Choroid plexus epithelial cell (primary cell): ENCODE measurements at places on chromosomes 12 and 14.
A peak's percentile ranks its signal among the peaks of the same experiment; 100 is the strongest.

DNA sequence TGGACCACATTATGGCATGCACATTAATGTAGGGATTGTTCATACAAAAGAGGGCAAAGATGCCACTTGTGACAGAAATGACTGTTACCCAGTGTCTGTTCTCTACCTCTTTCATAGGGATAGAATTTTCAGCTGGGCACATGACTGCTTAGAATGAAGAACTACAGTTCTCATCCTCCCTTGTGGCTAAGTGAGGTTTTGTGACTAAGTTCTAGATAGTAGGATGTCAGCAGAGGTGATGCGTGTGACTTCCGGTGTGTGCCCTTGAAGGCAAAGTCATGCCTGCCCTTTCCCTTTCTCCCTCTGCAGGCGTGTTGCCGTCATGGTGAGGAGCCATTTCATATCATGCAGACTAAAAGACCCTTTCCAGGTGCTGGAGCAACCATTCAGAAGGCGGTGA lies 99.3 kb downstream of the CACNA1C start:
- DNase-seq = no peak

DNA sequence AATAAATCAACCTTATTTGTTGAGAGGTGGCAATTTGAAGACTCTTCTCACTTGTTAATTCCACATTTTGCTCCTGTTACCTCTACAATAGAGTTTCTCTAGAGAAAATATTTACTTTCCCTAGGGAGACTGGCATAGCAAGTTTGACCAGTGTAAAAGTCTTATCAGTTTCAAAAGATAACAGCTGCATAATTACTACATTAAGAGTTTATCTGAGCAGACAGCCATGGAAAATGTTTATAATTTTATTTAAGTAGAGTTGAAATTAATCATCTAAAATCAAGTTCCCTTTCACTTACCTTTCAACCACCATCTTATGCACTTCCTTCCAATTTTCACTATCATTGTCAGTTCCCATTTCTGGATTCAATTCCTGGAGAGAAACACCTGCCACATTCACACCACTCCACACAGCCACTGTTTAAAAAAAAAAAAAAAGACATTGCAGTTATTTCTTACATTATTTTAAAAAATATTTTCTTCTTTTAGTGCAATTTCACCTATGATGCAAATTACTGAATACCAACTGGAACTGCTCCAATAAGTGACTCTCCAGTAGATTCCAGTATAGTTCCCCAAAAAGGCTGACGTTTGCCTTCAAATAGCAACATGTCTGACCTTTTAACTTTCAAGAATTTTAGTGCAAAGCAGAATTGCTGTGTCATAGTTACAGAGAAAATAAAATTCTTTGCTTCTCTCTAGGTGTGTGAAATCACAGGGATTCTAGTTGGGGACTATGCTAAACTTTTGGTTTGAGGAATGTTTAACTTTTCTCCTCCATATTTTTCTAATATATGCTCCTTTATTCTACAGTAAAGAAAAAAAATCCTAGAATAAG lies 19.4 kb downstream of the LDHB start:
- peak; percentile 89 for DNase-seq

GRCh38 chr12:7302266-7302986 lies 1.4 kb upstream of the ACSM4 start:
- no peak for DNase-seq

- DNase-seq = no peak
Observed at GRCh38 chr12:113277511-113277910, 56.2 kb downstream of the TPCN1 start.

DNA sequence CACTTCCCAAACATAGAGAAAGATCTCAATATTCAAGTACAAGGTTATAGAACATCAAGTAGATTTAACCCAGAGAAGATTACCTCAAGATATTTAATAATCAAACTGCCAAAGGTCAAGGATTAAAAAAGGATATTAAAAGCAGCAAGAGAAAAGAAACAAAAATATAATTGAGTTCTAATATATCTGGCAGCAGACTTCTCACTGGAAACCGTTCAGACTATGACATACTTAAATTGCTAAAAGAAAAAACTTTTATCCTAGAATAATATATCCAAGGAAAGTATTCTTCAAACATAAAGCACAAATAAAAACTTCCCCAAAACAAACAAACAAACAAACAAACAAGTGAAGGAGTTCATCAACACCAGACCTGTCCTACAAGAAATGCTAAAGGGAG lies 92.4 kb downstream of the FSCB start:
- DNase-seq = no peak

GRCh38 chr14:100091386-100091785 lies 26.2 kb downstream of the EVL start:
- DNase-seq = no peak

GRCh38 chr14:23396781-23397407 lies 11.2 kb downstream of the MYH6 start:
- DNase-seq = no peak

DNA sequence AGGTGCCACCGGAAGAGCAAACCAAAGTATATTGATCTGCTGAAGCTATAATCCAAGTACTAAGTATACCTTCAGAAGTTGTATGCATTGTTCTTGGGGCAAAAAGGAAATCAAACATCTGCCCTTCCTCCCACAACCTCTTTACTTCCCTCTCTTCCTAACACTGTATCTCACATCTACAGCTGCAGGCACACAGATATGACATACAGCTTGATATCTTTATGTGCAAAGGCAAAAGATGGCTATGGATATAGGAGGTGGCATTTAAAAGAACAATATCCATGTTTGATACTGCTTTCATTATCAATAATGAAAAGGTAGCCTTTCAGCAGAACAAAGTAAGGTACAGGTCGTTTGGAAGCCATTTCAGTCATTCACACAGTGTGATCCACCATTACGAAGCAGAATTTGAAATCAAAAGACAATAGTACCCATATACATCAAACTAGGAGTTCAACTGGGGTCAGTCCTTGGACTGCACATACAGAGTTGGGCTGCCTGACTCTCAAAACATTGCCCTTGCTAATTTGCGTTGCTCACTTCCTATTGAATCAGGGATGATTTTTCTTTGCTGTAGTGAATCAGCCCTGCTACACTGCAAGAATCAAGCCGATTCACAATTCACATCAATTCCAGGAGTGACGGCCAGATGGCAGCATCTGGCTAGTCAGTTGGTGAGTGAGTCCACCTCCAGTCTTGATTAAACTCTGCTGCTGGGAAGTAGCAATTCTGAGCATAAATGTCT lies 8.9 kb downstream of the ANG start:
- DNase-seq = peak; percentile 85

- DNase-seq = no peak
Observed at GRCh38 chr14:68945585-68946488, 33.3 kb downstream of the ACTN1 start.

DNA sequence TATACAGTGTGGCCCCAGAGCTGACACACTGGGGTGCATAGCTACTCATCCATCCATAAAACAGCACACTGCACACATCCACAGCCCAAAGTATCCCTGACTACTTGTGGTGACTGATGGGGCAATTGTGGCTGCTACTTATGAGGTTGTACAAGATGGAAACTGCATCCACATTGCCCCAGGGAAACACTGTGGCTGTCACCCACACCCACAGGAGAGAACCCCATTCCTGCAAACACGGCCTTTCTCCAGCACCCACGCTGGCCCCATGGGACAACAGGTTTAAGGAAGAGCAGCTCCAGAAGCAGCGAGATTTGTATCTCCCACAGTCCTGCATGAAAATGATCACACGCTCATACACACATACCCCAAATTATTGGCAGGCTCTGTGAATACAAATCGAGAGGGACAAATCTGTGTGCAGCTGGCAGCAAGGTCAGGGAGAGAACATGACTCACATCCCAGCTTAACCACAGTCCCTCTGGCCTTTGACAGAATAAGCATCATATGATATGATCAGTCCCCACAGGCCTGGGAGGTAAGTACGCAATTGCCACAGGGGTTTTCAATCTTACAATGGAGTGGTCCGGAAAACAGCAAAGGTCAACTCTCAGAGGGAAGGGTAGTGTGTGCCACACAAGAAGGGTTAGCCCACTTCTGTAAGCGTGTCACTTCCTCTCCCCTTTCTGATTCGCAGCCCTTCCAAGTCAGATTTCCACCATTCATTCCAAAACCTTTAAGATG lies 61.9 kb downstream of the ESR2 start:
- peak; percentile 95 for DNase-seq

DNA sequence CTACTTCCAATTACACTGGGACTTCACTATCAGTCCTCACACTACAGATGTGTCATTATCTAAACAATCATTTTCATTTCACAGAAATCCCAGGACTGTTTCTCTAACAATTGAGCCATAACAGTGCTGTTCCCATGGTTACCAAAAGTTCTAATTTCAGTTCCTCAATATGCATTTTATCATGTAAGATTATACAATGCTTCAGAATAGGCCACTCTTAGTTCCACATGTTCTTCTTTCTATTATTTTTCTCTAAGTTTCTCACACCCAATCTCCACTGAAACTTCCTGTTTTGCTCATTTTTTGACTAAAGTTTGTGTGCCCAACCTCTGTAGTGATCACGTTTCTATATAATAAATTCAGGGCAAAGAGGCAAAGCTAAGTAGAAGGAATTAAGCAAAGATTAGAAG lies 185.8 kb downstream of the DUSP6 start:
- peak; percentile 83 for DNase-seq

DNA sequence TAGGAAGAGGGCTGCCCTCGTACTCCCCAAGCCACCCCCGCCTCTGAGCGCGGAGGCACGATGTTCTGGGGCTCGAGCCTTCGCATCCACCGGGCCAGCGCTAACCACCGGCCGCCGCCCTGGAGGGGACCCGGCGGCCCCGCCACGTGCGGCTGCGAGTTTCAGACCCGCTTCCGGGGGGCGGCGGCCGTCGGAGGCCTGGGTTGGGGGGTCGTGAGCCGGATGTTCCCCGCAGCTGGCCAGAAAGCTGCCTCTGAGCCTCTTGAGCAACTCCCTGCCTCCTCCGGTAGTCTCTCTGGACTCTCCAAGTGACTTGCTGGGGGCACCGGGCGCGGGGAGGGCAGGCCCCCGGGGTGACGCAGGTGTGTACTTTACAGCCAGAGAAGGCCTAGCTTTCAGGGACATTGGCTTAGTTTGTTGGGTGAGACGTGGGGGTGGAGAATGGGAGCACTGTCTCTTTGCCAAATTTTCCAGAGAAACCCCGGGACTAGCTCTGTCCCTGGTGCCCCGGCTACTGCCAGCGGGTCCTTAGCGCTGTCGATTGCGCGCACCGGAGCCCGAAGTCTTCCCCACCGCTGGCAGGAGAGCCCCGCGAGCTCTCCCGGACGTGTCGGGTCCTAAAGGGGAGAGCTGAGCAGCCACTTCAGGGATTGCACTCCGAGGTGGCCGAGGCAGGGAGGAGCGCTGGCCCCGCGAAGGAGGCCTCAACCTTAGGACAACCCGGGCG lies 15.6 kb downstream of the OTX2 start:
- no peak for DNase-seq

GRCh38 chr12:104458694-104459367 lies 2.1 kb downstream of the CHST11 start:
- DNase-seq = peak; percentile 31

- DNase-seq = no peak
Observed at GRCh38 chr14:48349689-48350088, 674.3 kb upstream of the MDGA2 start.

DNA sequence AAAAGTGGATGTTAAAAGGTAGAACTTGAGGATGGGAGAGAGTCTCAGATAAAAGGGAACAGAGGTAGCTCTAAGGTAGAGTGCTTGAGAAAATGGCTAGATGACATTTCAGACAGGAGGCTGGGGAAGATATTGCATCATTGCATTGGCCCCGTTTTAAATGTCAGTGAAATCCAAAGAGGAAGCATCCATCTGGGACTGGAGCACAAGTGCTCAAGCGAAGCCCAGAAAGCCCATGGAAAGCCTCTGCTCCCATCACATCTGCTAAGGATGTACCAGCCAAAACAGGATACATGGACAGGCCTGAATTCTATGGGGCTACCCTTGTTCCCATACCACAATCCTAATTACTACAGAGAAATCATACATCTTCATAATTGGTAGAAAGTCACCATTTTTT lies 581.5 kb upstream of the TMEM132C start:
- no peak for DNase-seq

GRCh38 chr12:67981287-67982162 lies 7.7 kb upstream of the IFNG-AS1 start:
- DNase-seq = peak; percentile 93

GRCh38 chr12:118850244-118850825 lies 131.0 kb upstream of the SRRM4 start:
- no peak for DNase-seq

DNA sequence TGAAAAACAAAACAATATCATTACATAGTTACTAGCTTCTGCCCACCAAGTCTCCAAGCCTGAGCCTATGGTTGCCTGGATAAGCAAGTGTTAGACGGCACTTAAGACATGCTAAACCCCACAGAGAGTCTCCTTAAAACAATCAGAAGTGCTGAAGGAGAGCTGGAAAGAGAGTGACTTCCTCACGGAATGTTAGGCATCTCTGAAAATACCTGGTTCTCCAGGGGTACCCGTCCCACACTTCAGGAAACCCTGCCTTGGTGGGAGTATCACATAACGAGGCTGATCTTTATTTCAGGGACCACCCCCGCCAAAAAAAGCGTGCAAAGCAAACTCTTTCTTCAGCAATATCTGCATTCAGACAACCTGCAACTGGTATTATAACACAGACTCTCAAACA lies 18.3 kb downstream of the LHX5 start:
- DNase-seq = no peak

GRCh38 chr12:40038619-40039018 lies 67.3 kb downstream of the SLC2A13 start:
- DNase-seq = no peak

GRCh38 chr12:67434671-67435370 lies 165.7 kb downstream of the CAND1 start:
- peak; percentile 97 for DNase-seq

- no peak for DNase-seq
Observed at GRCh38 chr12:86411710-86412109, 155.5 kb upstream of the MGAT4C start.

DNA sequence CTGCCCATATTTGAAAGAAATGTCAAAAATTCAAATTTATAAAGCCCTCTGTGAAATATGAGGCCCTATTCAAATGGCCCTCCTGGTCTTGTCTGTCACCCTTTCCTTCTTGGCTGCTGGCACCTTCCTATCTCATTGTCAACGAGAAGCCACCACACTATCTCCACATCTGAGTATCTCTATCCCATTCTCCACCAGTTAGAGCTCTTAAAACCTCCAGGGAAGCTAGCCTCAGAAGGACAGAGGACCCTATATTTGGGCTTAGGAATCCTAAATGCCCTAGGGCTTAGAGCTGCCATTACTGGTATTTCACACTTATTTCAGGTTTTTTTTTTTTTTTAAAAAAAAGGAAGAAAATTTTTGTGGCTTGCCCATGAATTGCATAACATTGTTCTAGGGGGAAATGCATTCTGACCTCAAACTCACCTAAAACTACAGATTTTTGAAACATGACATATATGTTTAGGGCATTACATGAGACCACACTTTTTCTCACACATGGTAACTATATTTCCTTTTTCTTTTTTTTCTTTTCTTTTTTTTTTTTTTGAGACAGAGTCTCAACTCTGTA lies 25.0 kb downstream of the SLC25A21 start:
- DNase-seq = peak; percentile 54

DNA sequence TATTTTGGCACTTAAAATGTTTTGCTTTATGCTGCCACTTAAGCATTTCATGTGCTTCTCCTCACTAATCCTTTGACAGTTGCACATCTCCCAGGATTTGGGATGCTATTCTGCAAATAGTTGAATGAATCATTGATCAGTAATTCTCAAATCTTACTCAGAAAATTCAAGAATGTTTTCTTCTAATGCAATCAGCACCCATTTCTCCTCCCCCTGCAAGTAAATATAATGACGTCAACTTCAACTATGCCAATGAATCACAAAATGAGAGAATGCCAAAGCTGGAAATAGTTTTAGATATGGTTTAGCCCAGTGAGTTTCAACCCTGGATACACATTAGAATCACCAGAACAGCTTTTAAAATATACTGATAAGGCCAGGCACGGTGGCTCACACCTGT lies 2.1 kb upstream of the BLOC1S1 start:
- peak; percentile 82 for DNase-seq
